ENCODE measurements at places on chromosomes 6 and 20.

GRCh38 chr20:2149507-2149906 lies 47.9 kb downstream of the STK35 start:
- no peak for DNase-seq

- DNase-seq, result no peak
Measured at GRCh38 chr6:166936079-166936787, 20.1 kb downstream of the RNASET2 start.

- DNase-seq, result no peak
Measured at GRCh38 chr6:135382182-135382628, 115.3 kb downstream of the AHI1 start.

- DNase-seq, result no peak
Measured at GRCh38 chr6:146590492-146590891, 8.3 kb upstream of the ADGB start.

DNA sequence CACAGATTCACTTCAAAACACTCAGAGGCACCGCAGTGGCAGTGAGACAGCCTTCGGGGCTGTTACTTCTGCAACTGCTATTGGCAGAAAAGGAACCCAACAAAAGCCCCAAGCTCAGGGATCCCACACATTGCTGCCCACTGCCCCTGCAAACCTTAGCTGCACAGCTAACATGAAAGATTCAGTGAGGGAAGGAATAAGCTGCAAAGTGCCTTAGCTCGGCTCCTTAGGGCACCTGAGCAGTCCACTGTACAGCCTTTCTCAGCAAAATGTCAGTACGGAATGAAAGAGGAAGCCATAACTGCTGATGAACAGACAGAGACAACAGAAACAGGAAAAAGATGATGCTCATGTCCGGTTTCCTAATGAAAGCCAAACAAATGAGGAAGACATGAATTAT lies 179.7 kb upstream of the SHLD1 start:
- no peak for DNase-seq

- no peak for DNase-seq
Measured at GRCh38 chr6:137171824-137172733, 1.4 kb downstream of the IL22RA2 start.

DNA sequence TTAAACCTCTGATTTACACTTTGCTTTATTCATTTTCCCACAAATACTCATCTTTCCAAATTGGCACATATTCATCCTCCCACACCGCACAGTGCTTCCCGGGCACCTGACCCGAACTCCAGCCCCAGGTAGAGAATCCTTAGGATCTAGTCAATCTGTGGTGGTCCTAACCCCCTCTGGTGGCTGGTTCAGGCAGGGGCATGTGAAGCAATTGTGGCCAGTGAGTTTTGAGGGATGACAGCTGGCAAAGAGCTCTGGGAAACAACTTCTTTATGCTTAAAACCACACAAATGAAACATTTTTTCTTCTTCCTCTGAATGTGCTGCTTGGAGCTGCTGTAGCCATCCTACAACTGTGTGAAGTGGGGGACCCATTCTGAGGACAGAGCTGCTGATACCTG lies 54.7 kb downstream of the ELOVL5 start:
- no peak for DNase-seq

DNA sequence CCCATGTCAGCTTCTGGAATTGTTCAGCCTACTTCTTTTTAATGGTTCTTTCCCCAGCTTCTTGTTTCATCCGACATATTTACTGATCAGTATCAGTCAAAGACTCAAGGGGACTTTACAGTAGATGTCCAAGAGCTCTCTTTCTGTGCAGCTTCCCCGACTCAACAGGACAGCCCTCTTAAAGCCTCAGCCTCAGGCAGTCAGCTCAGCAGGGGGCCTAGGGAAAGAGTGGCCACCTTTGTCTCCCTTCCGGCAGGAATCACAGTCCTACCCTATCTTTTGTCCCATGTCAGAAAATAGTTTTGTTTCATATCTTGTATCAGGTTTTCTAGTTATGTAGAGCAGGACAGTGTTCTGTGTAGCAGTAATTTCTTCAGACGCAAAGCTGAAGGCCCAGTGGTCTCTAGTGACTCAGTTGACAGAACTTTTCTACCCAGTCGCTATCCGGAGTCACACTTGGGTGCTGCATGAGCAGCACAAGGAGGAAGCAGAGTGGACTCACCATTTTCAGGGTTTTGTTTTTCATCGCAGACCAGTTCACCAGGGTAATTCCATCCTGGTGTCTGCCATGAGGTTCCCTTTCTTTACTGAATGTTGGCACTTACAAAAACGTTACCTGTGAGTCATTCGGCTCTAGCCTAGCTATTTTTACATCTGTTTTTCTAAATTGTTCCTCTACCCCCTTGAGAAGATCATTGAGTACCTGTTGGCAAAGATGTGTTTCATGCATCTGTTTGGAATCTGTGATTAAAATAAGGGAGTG lies 47.7 kb downstream of the SPATA2 start:
- no peak for DNase-seq

DNA sequence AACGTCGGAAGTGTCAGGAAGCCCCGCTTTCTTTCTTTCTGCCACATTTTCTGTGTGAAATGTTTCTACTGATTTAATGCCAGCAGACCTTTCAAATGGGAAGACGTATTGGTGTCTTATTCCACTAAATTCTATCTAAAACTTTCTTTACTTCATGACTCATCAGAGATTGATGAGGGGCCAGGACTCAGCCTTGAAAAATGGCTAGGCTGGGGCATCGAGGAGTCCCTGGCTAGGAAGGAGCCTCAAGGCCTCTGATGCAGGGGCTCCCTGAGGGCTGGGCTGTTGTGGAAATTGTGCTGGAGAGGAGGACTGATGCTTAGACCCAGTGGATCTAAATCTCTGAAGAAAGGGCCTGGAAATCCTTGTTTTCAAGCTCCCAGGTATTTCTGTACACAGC lies 192.8 kb upstream of the PDE10A start:
- DNase-seq, result no peak

- no peak for DNase-seq
Measured at GRCh38 chr6:151205721-151206600, 33.8 kb upstream of the AKAP12 start.

GRCh38 chr6:42120895-42121865 lies 21.2 kb downstream of the C6orf132 start:
- no peak for DNase-seq

DNA sequence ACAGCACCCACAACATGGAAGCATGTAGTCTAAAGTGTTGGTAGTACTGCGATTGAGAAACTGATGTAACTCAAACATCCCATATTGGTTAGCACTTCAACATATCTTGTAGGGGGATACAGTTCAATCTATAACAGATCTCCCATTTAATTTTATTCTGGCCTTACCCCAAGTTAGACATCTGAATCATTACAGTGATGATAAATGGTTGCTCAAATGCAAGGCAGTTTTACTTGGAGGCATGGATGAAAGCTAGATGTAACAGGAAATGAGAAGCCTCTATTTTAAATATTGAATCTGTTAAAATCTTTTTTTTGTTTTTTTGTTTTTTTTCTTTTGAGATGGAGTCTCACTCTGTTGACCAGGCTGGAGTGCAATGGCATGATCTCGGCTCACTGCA lies 44.2 kb upstream of the FAM50B start:
- no peak for DNase-seq

GRCh38 chr20:44324343-44324742 lies 12.5 kb upstream of the R3HDML start:
- DNase-seq, result no peak

- no peak for DNase-seq
Measured at GRCh38 chr6:134480593-134480992, 162.7 kb upstream of the SGK1 start.

- no peak for DNase-seq
Measured at GRCh38 chr20:32820698-32821377, 1.1 kb downstream of the MAPRE1 start.

- no peak for DNase-seq
Measured at GRCh38 chr6:126753606-126754005, 364.9 kb upstream of the RSPO3 start.

DNA sequence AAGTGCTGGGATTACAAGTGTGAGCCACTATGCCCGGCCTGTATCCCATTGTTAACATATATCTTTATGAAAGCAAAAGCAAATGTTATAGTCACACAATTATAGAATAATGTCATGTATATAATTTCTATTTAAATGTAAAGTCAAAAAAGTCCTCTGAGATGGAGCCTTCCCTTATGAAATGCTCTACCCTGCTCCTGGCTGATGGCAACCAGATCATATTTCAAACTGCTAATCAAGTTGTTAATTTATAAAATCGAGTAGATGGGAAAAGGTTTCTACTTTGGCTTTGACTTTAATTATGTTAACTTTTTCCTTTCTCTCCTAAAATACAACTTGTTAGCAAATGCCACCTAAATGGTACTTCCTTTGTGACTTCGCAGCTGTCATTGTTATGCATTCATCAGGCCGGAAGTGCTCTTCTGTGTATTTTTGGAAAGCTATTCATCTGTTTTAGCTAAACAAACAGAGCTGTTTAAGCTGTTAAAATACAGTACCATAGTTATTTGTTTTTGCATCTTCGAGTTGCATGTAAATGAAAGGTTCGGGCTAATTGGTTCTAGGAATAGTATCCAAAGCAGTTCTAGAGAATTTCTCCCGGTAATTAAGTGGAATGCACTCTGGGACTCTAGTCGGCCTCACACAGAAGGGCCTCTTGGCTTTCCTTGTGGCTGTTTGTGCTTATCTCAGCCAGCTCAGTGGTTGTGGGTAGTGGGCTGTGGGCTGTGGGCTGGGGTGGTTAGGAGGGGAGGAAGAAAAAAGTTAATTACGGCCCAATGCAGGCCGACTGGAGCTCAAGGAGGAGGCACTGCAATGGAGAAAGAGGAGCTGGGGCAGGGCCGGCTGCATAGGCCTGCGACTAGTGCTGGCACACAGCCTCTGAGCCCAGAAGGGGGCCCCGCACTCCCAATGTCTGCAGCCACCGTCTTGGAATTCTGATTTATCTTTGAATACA lies 34.8 kb downstream of the SLC35D3 start:
- no peak for DNase-seq

DNA sequence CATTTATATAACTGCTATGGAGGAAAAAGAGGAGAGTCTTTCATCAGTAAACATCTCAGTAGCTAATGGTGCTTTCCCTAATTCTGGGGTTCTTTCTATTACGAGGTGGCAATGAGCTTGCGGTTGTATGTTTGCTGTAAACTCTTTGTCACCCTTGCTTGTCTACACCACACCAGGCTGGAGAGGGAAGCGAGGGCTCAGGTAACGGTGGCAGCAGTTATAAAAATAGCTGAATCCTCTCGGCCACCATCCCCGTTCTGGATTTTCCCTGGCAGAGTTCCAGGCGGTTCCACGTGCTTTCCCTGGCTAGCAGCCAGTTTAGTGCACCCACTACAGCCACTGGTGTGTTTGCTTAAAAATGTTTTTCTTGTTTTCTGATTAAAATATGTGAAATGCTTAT lies 39.0 kb downstream of the MAS1 start:
- no peak for DNase-seq

- DNase-seq, result no peak
Measured at GRCh38 chr6:117840541-117840983, 66.5 kb upstream of the SLC35F1 start.

DNA sequence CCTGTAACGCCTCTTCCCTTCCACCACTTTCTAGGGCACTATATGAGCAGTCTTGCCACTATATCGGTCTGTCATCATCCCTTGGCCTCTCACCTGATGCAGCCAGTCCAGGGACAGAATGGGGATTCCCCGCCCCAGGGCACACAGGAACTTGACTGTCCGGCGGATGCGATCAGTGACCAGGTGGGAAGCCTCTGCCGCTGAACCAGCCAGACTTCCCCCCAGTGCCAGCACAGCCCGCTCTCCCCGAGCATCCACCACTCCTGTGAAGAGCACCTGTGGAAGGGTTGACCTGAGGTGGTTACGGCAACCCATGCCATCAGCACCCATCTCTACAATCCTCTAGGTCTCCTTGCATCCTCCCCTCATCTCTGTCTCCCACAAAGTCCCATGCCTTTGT lies 12.2 kb upstream of the NRM start:
- no peak for DNase-seq

DNA sequence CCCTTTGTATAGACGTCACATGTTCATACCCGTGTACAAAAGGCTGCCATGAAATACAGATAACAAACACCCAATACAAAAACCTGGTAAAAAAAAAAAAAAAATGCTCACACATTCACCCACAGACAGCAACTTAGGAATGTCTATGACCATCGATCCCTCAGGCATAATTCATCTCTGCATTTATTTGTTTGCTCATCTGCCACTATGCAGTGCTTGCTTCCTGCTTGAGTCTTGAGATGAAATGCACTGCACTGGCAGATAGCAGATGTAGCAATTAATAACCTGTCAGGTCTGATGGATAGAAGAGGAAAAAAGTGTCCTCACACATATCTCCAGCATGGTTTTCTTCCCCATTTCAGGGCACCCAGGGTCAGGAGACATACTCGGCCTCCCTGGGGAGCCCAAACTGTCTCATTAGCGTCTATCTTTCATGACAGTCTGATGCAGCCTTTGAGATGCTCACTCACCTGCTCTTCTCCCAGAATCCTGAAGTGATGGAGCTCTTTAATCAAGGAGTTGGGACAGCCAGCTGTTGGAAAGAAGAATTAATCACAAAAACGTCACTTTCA lies 295.1 kb upstream of the AGPAT4 start:
- DNase-seq, result no peak

DNA sequence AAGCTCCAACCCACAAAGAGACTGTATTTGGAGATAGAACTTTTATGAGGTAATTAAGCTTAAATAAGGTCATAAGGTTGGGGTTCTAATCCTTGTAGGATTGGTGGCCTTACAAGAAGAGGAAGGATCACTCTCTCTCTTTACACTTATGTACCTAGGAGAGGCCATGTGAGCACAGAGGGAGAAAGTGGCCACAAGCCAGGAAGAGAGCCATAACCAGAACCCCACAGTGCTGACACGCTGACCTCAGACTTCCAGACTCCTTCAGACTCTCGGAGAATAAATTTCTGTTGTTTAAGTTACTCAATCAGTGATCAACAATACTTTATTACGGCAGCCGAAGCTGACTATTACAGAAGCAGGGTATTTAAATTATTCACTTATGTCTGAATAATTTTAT lies 430.5 kb upstream of the EPHA7 start:
- no peak for DNase-seq

DNA sequence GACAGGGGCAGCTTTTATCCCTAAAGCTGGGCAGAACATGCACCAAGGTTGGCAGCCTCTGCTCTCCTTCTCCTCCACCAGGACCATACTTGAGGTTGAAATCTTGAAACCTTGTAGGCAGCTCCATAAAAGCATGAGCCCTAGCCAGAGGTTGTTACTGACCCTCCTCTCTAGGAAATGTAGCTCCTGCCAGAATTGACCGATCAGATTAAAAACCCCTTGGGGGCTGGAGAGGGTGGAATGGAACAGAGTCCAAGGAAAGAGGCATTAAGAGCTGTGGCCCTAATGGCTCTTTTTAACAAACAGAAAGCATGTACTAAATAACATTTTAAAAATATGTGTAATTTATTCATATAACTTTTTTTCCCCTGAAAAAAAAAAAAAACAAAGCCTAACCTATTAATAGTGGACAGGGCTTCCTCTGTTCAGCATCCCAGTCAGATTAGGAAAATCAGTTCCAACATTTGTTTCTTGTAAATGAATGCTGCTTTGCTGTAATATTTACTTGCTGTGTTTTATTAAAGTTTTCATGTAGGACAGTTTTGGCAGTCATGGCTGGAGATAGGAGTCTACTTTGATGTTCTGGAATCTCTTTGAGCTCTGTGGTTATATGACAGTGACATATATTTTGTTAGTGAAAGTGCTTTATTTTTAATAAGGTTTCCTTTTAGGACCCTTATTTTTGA lies 41.3 kb downstream of the MTHFD1L start:
- no peak for DNase-seq

All from esophagus squamous epithelium (tissue), 5 donors.